Dermis blood vessel endothelial cell (primary cell): ENCODE measurements at places on chromosomes 6 and 20. TPM values are rescaled to one million over a fixed set of nuclear protein-coding genes. Genes with fewer than 3 reads are reported as not detected.

Gene MSH5
- total RNA-seq = 7.1 and 8.5 TPM in 2 replicates

DNA sequence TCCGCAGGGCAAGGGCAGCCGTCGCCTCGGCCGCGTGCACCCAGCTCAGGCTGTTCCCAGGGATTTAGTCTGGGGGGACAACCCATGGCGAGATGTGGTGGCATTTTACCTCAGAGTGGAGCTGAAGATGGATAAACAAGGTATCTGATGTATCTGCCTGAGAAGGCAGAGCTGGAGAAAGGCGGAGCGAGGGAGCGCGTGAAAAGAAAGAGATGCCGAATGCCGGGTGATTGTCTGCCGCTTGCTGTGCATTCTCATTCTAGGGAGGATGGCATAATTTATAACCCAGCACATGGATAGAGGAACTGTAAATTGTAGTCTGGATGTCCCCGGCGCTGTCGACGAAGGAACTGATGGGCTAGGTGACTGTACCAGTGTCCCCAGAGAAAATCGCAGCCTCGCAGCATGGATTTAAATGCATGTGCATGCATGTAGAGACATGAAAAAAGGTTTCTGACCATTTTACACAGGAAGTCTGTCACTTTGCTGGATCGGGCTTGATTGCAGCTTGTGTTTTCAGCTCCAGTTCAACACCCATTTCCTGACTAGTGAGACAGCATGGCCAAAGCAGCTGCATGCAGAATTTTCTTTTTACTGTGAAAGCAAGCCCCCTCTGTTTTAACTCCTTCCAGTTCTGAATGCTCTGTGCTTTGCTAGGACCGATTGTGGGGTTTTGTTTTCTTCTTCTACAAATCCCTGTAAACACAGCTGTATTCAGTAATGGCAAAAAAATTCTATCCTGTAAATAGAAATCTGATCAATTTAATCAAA, 149.7 kb downstream of the PRL start:
- DNase-seq = peak; percentile 80

DNA sequence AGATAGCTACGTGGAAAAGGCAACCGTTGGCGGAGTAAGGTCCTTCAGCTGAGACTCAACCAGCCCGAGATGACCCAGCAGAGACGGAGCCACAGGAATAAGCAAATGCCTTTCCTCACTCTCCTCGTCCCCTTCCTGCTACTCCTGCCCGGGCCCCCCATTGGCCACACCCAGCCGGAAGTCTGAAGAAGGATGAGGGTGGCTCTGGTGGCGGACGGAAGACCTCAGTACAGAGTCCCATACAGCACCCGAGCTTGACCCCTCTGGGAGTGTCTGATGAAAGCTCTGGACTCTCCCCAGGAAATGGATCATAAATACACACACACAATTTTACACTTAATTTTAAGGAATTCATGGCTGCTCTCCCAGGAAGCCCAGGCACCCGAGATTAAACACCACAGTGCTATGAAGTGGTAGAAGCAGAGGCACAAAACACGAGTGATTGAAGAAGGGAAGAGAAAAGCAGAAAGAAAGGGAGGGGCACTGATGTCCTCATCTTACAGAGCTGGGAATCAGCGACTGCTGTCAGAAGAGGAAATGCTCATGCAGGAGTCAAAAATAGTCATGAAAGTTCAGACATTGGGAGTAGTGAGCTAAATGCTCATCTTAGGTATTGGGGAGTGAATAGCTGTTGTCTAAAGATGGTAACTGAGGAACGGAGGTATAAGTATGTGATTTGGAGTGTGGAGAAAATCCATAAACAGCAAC, 125.6 kb downstream of the BANF2 start:
- no peak for DNase-seq

DNA sequence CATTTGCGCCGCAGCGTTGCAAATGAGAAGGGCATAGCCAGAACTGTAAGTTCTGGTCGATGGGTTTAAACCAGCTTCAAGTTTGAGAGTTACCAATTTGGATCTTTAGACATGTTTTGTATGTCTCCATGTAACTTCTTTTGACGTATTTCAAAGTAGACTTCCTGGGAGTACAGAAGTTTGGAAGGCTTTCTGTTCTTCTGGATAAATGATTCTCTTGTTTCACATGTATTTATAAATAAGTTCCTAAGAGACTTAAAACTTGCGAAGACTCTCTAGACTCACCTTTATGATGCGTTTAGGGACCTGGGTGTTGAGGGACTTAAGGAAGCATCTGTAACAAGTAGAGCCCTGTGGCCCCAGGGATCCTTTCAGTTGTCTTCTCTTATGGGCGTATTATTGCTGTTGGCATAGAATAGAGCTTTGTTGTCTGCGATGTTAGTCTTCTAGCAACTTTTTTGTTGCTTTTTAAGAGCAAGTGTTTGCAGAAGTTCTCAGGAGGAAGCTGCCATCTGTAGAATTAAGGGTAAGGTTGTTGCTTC, 1.3 kb downstream of the CDYL start:
- peak; percentile 22 for DNase-seq

GRCh38 chr20:871436-871835, 37.9 kb downstream of the FAM110A start:
- DNase-seq = no peak

Gene TSPO2
- not detected in 2 replicates for total RNA-seq

Gene DEFB121
- not detected in 2 replicates for total RNA-seq

GRCh38 chr6:132304891-132305305, 96.4 kb downstream of the MOXD1 start:
- no peak for DNase-seq

GRCh38 chr6:77424761-77425160, 38.5 kb downstream of the HTR1B start:
- no peak for DNase-seq

Gene TPX2
- total RNA-seq = 16.5 and 81.7 TPM in 2 replicates

DNA sequence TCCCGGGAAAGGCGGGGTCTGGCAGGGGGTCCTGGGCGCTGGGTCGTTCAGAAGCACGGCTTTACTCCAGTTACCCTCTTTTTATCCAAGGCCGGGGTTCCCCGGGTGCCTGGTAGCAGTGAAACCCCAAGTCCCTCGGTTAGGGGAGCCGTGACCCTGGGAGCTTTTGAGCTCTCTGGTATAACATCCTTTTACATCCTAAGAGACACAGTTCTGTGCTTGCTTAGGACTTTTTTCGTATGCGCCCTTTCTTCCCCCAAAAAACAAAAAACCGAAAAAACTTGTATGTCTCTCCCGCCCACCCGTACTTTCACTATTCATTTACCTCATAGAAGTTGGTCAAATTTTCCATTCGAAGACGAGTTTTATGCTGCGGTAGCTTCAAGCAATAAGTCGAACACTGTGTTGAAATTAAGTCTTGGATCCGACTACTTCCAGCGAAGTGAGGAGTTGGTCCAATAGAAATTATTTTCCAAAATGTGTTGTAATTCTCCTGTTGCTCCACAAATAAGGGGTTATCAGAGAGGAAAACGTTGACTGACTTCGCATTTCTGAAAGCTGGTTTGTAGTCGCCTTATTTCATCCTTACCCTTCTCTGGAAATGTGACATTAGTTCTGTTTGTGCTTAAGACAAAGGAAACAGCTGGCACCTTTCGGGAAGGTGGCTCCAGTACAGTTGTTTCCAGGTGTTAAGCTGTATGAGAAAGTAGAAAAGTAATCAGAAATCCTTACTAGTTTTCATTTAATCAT, 816 bp upstream of the MAN1A1 start:
- peak; percentile 55 for DNase-seq

DNA sequence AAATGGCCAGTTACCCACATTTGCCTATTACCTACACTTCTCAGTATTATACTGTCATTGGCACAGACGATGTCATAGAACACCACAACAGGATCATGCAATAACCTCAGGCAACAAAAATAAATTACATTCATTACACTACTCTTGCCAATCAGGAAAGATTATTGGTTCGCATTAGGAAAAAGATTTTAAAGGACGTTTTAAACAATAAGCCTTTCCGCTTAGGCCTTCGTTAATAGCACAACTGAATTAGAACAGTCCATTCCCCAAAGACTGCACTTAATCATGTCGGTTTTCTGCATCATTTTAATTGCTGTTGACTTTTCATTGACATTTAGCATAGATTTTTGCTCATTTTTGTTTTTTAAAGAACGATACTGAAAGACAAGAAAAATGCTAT, 912 bp upstream of the SENP6 start:
- DNase-seq = no peak

- DNase-seq = no peak
Measured at GRCh38 chr6:65170273-65170672, 536.8 kb downstream of the EYS start.

Gene CYB5R4
- 2.9 and 13.7 TPM in 2 replicates for total RNA-seq

GRCh38 chr20:46710153-46710913, 884 bp downstream of the SLC2A10 start:
- DNase-seq = no peak

DNA sequence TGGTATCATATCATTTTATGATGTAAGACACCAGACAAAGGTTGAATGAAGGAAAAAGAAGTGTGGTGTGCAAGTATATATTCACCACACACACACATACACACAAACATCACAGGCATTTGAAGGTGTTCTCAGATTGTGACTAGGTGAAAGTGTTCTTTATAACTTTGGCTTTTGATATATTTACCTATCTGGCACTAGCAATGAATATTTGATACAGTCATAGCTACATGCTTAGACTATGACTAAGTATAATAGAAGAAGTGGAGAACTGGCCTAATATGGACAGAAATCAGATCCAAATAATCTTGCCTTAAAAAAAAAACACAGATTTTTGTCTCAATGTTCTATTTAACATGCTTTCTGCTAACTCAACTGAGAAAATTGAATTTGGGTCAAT, 809.9 kb downstream of the KIF16B start:
- no peak for DNase-seq

DNA sequence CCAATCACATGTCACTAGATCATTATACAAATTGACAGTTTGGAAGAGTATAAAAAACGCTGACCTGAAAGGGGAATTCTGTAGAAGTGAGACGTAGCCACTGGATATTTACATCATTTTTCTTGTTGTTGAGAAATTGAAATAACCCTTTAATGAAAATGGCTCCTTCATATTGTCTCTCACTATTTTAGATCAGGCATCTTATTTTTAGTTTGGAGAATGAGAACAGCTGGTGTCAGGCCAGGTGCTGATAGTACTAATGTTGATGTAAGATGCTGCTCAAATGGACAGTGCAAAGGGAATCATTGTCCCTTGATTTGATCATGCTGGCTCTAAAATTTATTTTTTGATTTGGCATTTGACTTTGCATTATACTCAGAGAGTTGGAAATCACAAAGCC, 17.4 kb downstream of the NKAIN2 start:
- no peak for DNase-seq

Gene RRAGD
- total RNA-seq = 0.51 and 1.2 TPM in 2 replicates

Gene AGER
- total RNA-seq = 0.74 and 0.85 TPM in 2 replicates
